ENCODE measurements at places on chromosomes 3 and 15. TPM values are rescaled to one million over a fixed set of nuclear protein-coding genes. Genes with fewer than 3 reads are reported as not detected.

The SLC24A5 gene
- not detected for total RNA-seq

The GOLGA8J gene
- 0.13 TPM for total RNA-seq

The CNTN6 gene
- 4.8 TPM for total RNA-seq

The TGM5 gene
- total RNA-seq: not detected

The TMCO5A gene
- not detected for total RNA-seq

The PCCB gene
- total RNA-seq: 51.0 TPM

The IFRD2 gene
- total RNA-seq: 41.4 TPM

The SPRED1 gene
- 23.2 TPM for total RNA-seq

The NPAP1 gene
- 1.2 TPM for total RNA-seq

The CPLX3 gene
- not detected for total RNA-seq

The ISG20 gene
- total RNA-seq: 13.3 TPM

The GUCA1C gene
- 0.28 TPM for total RNA-seq

The CCDC80 gene
- 27.1 TPM for total RNA-seq
